ENCODE measurements at places on chromosomes 11 and 22.
A peak's percentile ranks its signal among the peaks of the same experiment; 100 is the strongest.

- DNase-seq = no peak
Measured at GRCh38 chr22:48083502-48083901, 1321.1 kb downstream of the TBC1D22A start.

- DNase-seq = no peak
Measured at GRCh38 chr22:30326706-30327362, at the start of gene TBC1D10A. Gene TBC1D10A (minus strand): TSS chr22:30326941. CDS start chr22:30326881, 60 bp downstream.

DNA sequence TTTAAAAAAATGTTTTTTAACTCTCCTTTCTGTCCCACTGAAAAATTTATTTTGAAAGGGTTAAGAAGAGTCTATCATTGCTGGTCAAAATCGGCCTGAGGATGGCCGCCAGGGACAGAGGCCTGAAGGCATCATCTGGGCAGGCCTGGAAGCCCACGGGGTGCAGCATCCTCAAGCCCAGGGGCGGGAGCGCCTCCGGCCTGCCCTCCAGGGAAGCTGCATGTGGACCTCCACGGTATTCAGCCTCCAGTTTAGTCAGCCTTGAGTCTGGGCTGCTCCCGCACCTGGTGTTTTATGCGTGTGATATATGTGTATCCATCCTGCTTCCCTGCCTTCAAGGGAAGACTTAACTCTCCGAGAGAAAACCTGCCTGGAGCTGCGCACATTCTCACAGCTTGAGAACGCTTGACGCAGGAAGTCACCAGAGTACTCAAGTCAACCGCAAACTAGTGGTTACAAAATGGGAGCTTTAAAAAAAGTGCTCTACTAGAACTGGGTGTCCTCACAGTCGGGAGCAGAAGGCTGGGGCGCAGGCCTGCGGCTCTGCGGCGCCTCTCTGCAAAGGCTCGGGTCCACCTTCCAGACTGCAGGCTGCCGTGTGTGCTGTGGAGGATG lies 13.6 kb upstream of the BID start:
- DNase-seq = no peak

DNA sequence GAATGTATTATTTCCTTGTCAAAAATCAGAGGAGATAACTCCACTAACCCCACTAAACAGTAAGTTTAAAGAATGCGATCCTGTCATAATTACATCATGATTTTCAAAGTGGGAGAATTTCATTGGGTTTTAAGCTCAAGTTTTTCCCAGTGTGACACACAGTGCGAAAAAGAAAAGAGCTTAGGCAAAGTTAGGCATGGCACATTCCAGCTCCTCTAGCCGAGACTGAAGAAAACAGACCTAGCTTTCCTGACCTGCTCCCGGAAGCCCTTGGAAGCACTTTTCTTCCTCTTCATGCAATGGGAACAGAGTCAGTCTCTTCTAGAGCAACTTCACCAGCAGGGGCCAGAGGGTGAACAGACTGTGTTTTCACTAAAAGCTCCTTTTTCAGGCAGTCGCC lies 76.6 kb upstream of the AKIP1 start:
- DNase-seq = no peak

- DNase-seq = no peak
Measured at GRCh38 chr22:37376643-37377042, 50.6 kb downstream of the ELFN2 start.

- DNase-seq = no peak
Measured at GRCh38 chr11:134126217-134126822, 57.4 kb downstream of the JAM3 start.

DNA sequence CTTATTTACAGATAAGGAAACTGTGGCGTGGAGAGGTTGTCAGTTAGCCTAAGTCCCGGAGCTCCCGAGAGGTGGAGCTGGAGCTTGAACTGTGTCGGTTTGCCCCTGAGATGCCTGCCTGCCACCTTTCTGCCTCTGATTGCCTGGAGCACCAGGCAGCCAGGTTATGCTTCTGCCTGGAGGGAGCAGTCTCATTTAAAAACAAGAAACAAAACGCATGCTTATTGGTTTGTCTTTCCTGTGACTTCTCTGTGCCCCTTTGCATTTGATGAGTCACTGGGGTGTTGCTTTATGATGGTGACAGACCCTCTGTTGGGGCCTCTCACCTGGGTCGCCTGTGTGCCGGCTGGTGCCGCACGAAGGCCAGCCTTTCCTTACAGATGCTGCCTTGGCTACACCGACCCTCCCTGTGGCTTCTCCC lies 12.2 kb downstream of the AP2A2 start:
- no peak for DNase-seq

GRCh38 chr11:105862736-105863367 lies 159.2 kb downstream of the MSANTD4 start:
- peak; percentile 13 for DNase-seq

GRCh38 chr11:34044664-34045485 lies 6.7 kb upstream of the CAPRIN1 start:
- no peak for DNase-seq

DNA sequence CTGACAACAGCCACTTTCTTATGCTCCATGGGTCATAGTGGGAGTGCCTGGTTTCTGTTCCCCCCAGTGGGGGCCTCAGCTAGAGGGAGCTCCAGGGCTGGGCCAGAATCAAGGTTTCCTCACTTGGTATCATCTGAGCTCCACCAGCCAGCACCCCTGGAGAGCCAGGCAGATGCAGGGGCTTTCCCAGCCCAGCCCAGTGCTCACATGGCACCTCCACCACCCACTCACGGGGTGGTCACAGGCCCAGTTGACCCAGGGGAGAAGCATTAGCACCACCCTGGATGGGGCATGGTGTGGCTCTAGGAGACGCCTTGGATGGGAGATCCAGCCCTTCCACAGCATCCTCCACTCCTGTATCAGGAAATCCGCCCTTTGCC lies 24.1 kb upstream of the WNT7B start:
- DNase-seq = no peak

GRCh38 chr11:44952082-44952481 lies 1.4 kb upstream of the TP53I11 start:
- no peak for DNase-seq

DNA sequence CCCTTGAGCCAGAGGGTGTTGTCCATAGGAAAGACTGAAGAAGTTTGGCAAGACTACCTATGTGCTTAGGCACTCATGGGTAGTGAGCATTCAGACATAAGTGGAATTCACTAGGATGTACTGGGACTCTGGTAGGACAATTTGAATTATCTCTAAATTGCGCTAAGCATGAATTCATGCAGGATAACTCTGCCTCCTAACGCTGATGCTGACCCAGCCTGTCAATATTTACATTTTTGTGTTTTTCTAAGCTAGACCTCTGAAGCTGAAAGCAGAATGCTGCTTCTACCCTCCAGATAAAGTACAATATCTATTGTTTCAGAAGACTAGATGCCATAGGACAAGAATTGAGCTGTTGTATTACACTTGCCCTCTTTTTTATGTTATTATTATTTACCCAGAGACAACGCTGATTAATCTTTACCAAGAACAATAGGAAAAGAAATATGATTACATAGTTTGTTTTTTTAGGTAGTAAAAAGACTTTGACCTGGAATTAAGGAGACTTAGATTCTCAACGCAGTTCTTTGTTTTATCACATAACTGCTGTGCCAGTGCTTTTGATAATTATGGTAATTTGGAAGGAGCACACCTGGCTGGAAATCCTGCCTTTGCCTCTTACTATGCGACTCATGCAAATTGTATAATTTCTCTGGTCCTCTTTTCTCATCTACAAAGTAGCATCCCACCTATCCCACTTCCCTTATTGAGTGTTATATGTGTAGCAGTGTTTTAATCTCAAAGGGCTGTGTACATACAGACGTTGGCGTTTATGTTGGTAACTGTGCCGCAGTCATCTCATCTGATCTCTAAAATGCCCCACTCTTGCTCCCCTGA lies 21.2 kb upstream of the GRAMD1B start:
- DNase-seq = no peak

DNA sequence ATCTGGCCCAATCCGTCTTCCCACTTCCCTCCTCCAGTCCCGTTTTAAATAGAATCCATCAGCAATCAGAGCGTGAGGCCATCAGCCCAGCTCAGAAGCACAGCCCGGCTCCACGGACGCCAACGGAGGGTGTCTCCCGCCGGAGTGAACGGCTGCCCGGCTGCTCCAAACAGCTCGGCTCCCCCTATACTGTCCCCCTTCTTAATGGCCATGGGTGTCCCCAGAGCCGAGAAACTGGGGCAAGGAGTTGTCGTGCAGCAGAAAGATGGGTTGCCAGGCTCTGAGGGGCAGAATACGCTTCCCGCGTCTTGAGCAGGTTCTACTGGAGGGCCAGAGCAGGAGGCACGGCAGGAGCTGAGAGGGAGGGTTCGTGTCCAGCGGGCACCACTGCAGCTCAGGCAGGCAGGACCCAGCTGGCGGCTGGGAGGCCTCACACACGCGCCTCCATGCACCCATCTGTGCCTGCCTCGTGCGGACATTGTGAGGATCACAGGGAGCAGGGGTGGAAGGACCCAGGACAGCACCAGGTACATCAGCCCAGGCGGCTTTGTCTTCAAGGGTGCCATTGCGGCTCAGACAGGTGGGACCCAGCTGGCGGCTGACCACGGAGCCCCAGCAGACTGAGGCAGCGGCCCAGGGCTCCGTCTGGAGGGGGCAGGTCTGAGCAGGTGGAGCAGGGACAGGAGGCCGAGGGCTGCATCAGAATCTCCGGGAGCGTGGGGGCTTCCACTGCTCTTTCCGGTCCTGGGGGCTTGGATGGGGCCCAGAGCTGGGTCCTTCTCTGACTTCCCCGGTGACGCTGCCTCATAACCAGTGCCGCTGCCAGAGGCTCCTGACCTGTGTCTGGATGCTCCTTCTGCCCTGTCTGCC lies 882.7 kb downstream of the BRD1 start:
- no peak for DNase-seq

DNA sequence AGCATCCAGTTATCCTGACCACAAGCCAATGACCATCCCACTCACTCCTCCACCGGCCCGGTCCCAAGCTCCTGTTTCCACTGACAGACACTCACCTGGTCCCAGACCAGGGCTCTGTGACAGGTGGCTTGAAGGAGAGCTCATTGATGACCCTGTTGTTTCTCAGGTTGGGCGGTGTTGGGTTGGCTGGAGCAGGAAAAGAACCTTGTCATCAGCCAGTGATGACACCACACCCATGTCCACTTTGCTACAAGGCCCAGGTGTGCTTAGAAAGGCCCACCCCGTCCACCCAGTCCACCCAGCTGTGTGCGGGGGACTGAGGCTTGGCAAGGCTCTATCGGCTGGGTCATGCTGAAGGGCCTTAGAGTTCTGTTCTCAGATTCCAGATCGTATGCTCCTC lies 42.9 kb downstream of the GAB4 start:
- no peak for DNase-seq

GRCh38 chr22:23220485-23221350 lies 40.4 kb downstream of the BCR start:
- no peak for DNase-seq

DNA sequence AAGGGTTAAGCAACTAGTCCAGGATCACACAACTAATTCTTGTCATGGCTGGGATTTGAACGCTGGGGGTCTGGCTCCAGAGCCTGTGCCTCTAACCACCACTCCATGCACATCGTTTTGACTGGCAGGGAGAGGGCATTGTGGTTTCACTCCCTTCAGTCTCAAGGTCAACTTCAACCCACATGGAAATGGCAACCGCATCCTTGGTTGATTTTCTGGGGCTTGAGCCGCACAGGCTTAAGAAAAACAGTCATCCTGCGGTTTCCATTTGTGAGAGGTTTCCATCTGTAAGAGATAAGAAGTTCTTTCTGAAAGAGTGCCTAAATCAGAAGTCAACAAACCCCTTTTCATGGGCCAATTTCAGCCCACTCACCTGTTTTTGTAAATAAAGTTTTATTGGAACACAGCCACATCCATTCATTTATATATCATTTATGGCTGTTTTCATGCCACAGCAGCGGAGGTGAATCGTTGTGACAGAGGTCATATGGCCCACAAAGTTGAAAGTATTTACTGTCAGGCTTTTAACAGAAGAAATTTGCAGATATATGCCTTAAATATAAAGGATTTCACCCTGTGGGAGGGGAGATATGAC lies 65.7 kb downstream of the SGSM1 start:
- DNase-seq = no peak

DNA sequence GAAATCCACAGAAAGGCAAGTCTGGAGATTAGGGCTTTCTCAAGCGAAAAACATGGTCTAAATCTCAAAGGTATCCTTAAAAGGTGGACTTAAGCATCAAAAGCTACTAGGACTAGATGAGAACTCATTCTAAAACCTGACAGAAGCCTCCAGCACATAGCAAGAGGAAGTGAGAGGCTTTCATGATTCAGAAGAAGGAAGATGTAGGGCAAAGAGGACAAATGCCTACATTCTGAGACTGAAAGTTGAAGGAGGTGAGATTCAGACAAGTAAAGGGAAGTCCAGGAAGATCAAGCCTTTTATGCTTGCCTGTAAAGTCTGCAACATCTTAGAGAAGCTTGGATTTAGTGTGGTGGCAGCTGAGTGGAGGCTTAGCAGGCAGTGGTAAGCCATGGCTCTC lies 98.9 kb downstream of the PGR start:
- no peak for DNase-seq

DNA sequence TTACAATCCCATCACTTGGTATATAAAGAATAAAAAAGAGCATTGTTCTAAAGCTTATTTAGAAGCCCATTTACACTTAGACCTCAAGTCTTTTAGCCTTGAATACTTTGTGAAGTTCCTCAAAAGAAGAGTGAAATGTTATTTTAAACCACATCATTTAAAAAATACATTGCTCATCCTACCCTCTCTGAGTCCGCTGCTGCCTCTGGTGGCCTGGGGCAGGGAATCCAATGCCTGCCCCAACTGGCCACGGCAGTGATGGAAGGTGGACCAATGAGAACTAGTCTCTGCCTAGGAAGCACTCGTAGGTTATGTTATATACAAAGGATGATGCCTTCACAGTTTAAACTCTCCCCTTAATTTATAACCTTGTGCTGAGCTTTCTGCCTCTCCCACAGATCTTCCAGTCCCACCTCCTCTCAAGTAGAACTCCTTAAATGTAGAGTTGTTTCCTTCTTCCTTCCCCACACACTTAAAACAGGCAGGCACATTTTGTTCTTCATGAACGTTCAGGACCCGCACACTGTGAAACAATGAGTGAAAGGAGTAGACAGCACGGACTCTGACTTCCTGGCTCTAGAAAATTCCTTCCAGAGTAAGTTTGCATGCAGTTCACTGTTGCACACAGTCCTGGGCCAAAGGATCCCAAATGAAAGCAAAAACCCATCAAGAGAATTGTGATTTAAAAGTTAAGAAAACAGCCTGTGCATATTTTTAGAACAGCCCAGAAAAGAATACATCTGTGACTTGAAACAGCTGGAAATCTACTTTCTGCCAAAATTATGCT lies 167.8 kb downstream of the RRAS2 start:
- DNase-seq = no peak

- DNase-seq = no peak
Measured at GRCh38 chr22:20186183-20186870, 35.5 kb upstream of the CCDC188 start.

DNA sequence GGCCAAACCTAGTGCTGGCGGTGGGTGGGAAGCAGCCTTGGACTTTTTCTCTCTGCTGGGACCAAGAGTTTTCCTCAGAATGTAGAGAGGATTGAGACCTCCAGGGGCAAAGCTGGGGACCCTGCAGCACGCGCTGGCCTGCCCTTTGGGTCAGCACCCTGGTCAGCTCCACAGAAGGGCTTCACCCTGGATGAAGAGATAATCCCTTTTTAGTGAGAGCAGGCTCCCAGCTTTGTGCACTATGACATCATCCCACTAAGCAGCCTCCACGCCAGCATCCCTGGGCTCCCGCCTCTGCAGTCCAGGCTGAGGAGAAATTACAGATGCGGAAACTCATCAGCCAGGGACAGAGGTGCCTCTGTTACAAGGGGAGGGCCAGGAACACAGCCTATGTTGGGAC lies 23.5 kb downstream of the DRICH1 start:
- no peak for DNase-seq

GRCh38 chr22:39007177-39007576 lies 6.9 kb upstream of the APOBEC3C start:
- DNase-seq = no peak
